EH (cell line): ENCODE measurements at places on chromosomes 2 and 18.

DNA sequence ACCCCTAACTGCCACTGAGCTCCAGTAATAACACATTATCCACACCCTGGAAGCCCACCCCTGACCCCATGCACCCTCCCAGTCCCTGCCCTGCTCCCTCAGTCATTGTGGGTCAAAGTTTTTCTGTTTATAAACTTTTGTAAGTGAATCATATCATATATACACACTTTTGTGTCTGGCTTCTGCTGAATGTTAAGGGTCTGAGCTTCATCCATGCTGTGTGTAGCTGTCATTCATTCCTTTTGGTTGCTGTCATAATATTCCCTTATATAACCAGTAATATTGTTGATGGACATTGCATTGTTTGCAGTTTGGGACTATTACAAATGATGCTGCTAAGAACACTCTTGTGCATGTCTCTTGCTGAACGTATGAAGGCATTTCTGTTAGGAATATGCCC, 14.5 kb downstream of the CNNM4 start:
- peak; percentile 44 for DNase-seq

DNA sequence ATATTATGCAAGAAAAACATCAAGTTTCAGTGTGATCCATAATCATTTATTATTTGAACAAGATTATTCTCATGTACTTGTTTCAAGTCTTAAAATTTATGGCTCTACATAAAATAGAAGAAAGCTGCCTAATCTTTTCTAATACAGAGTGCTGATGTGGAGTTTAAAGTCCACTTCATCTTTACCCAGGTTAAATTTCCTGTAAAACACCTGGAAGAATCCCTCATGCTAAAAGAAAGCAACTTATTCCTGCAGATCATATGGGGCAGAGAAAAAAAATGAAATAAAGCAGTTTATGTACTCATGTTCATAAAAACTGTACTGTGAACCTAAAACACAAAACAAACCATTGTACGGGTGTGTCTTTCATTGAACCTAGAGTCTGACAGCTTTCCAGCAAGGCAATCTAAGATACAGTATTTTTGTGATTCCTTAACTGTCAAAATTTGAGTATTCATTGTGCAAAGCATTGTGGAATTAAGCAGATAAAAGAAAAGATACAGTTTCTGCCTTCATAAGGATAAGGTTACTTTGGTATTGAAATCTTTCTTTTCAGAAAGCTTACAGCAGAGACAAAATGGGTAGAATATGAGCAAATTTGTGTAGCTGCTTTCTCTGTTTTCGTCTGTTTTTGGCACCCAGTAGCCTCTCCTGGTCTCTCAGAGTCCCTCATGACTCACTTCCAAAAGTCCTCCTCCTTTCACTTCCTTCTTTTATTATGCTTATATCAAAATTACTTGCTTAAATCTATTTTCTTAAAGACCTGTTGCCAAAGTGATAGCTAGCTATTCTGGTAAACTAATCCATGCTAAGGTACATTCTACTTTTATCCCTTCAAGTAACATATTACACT, 26.9 kb upstream of the GLS start:
- DNase-seq = peak; percentile 51

- no peak for DNase-seq
Observed at GRCh38 chr2:25374827-25375226, 33.1 kb upstream of the DNMT3A start.

DNA sequence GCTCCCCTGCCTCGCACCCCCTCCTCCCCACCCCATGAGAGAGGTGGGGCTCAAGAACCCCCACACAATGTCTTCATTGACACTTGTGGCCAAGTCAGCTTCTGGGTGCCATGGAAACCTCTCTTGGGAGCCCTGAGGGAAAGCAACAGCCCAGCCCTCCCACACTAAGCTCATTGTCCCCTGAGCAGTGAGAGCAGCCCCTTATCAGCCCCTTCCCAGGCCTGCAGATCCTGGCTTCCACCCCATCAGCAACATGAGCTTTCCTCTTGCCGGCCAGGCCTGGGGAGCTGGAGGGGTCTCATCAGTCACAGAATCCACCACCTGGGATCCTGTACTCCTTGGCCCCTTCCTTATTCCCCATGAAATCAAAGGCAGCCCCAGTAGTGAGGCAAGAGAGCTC, 107.8 kb upstream of the ST3GAL5 start:
- DNase-seq = no peak

- DNase-seq = peak; percentile 7
Observed at GRCh38 chr18:3411854-3412268, 38.1 kb upstream of the TGIF1 start.

DNA sequence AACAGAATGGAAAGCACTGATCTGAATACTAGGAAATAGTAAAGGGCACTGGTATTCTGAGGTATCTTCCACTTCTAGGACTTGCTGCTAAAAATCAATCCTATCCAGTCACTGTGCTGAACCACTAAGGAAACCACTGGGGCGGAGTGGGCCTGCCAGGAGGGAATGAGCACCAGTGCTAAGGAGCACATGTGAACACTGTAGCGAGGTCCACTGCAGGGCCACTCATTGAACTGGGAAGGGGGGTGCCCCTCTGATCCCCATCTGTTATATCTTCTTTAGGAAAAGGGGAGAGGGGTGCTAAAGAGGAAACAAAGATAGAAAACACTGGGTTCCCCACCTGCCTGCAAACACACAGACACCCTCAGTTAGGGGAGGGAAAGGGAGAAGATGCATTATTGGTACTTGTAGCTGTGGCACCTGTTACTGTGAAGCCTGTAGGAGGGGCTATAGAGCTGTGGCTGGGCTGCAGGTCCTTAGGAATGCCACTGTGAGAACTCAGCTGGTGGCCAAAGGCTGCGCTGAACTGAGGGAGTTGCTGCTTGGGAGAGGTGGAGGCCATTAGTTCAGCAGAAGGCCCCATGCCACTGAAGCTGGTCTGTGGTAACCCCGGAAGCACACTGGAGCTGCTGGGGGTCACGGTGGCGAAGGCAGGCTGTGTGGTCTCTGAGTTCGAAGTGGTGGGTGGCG, 81.8 kb downstream of the INO80D start:
- DNase-seq = peak; percentile 37

GRCh38 chr2:196989496-196989895, 63.0 kb upstream of the PGAP1 start:
- DNase-seq = no peak

- DNase-seq = peak; percentile 27
Observed at GRCh38 chr2:202017940-202018339, 15.7 kb upstream of the FZD7 start.

DNA sequence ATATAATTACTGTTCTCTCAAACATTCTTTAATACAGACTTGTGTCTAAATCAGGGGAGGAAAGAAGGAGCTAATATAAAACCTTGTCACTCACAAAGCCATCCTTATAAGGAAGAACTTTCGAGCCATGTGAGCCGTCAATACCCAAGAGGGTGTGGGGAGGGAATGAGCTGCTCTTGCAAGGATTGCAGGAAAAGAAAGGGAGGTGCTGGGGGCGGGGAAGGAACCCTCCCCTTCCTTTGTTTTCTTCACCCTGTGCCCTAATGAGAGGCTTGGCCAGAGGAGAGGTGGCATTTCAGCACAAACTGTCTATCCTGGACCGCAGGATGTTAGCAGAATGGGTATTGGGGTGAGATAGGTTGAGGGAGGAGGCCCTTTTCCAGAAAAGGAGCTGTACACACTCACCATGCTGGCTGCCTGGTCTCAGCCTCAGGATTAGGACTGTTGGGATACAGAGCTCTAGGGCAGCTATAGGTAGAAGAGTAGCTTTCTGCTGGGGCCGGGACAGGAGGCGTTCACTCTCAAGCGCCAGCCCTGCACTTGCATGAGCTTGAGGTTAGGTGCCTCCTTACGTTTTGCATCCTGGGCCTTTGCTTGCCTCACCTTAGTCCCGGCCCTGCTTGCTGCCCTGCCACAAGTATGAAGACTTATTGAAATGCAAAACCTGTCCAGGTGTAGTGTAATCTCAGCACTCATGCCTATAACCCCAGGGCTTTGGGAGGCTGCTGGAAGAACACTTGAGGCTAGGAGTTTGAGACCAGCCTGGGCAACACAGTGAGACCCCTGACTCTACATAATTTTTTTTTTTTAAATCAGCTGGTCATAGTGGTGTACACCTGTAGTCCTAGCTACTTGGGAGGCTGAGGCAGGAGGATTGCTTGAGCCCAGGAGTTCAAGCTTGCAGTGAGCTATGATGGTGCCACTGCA, 190.5 kb downstream of the LOXHD1 start:
- DNase-seq = no peak

- DNase-seq = peak; percentile 45
Observed at GRCh38 chr2:226794196-226794661, 5.4 kb downstream of the IRS1 start.

DNA sequence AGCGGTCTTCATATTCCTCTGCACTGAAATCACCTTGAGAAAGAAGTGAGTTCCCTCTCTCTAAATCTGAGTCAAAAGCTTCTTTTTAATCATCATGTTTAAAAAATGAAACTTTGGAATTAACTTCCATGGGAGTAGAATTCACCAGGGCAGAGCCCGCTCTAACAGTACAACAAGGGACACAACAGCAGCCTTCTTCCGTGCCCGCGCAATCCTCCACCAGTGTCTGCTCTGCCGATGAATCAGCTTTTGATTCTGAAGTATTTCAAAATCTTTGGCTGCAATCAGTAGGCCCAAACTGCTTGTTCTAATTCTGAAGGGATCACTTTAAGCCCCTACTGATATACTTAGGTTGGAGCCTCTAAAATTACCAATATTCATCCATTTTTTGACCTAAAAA, 76.9 kb downstream of the USP40 start:
- peak; percentile 18 for DNase-seq

DNA sequence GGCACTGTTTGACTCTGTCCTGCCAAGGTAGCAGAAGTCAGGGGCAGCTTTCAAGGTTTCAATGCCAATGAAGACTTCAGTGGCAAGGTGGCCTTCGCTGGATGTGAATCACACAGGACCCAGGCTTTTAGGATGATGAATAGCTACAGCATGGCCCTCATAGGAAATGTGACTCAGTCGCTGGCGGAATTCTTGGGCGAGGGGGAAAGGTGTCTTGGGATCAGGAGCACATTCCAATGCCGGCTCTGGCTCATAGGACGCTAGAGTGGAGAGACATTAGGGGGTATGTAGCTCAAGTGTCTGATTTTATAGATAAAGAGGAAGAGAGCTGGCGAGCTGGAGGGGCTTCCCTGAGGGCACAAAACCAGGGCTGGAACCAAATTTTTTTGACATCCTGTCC, 68.6 kb downstream of the SMIM21 start:
- peak; percentile 56 for DNase-seq

- DNase-seq = no peak
Observed at GRCh38 chr18:78073275-78073674, 823.6 kb downstream of the GALR1 start.

- DNase-seq = no peak
Observed at GRCh38 chr2:170587922-170588321, 127.2 kb upstream of the SP5 start.

DNA sequence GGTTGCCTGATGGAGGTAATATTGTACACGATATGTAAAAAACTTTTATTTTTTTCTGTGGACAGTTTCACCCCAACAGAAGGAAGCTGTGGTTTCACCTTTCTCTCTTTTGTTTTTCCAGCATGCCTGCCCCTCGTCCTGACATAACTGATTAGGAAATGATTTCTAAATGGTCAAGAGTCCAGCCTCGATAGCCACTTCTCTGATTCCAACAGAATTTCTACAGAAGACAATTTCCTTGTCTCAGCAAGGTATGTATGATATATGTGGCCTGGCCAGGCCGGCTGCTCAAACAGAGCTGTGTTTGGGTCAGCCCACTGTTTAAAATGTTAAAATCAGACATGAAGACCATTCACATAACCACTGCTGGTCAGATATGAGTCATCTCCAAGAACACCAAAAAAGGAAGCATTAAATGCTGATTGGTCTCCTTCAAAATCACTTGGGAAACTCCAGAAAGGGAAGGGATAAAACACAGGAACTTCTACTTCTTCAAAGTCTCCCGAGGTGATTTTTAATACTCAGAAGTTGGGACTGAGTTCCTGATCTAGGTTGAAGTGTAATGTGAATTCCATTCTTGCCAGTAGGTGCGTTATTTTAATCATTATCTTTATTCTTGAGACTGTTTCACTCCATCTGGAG, 22.3 kb downstream of the ATP8B1 start:
- DNase-seq = peak; percentile 89

DNA sequence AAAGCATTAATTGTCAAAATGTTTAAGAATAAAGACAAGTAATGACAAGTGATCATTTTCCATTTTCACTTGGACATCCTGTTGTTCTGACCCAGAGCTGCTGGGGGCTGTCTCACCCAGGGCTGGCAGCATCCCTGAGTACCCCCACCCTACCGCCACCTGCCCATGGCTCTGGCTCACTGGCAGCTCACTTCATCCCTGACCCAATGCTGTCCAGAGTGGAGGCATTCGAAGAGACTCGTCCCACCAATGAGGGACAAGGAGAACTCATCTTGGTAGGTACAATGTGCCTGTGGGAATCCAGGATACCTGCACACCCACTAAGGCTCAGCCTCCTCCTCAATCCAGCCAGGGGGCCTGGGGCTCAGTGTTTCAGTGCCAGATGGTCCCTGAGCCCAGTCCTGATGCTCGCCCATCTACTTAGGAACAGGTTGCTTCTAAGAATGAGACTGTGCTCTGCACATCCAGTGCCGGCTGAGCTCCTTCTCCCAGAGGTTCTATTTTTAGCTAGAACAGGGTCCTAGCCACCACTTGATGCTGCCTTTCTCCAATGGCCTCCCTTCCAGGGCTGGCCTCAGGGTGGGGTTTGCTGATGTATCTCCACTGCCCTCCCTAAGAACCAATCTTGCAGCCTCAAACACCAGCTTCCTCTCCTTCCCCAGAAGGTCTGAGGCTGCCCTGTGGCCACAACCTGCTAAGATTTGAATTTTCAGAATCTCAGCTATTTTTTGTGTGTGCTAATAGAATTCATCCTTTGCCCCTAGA, 53.7 kb downstream of the ADD2 start:
- DNase-seq = no peak
